A549 treated with Mapracorat at 1 μM for 4 hours (cell line): ENCODE measurements at places on chromosomes 12 and 14. TPM values are rescaled to one million over a fixed set of nuclear protein-coding genes. Genes with fewer than 3 reads are reported as not detected.

Gene ARHGEF25
- 4.4 to 5.9 TPM (median 5.3 TPM) in 5 replicates for total RNA-seq

Gene C12orf54
- not detected in 5 replicates for total RNA-seq

Gene POTEG
- not detected in 5 replicates for total RNA-seq

Gene ABHD12B
- not detected in 5 replicates for total RNA-seq

Gene KITLG
- 13.3 to 21.7 TPM (median 16.6 TPM) in 5 replicates for total RNA-seq

Gene KRT7
- 4,849 to 5,975 TPM (median 5,509 TPM) in 5 replicates for total RNA-seq

Gene SCARB1
- 112 to 168 TPM (median 158 TPM) in 5 replicates for total RNA-seq

Gene ADAMTS20
- total RNA-seq: not detected in 5 replicates

Gene RFLNA
- total RNA-seq: 0.20 TPM in 1 of 5 replicates, not detected in the others

Gene GPATCH2L
- 15.1 to 23.3 TPM (median 21.1 TPM) in 5 replicates for total RNA-seq

Gene TMEM132D
- not detected in 5 replicates for total RNA-seq

Gene OASL
- total RNA-seq: 2.5 to 4.1 TPM (median 3.3 TPM) in 5 replicates

Gene SLC24A4
- total RNA-seq: 0.07 to 0.38 TPM (median 0.11 TPM) in 5 replicates

Gene KRT73
- 0.06 TPM in 1 of 5 replicates, not detected in the others for total RNA-seq

Gene GDF3
- total RNA-seq: not detected in 5 replicates

Gene RNFT2
- total RNA-seq: 1.9 to 3.5 TPM (median 2.3 TPM) in 5 replicates

Gene KCTD10
- total RNA-seq: 41.6 to 51.7 TPM (median 45.3 TPM) in 5 replicates

Gene AICDA
- 0.07 to 0.48 TPM (median 0.14 TPM) in 5 replicates for total RNA-seq

Gene LRIG3
- 3.6 to 5.2 TPM (median 4.7 TPM) in 5 replicates for total RNA-seq

Gene CHGA
- 1.0 to 2.0 TPM (median 1.6 TPM) in 5 replicates for total RNA-seq

Gene EML5
- 0.39 to 1.0 TPM (median 0.44 TPM) in 5 replicates for total RNA-seq

Gene RERG
- total RNA-seq: 0.21 to 0.32 TPM (median 0.27 TPM) in 5 replicates

Gene SERPINA9
- not detected in 5 replicates for total RNA-seq

Gene DTX1
- 0.29 to 0.55 TPM (median 0.42 TPM) in 5 replicates for total RNA-seq

Gene ZNF10
- total RNA-seq: 1.1 to 2.0 TPM (median 1.6 TPM) in 5 replicates

Gene DPF3
- 0.10 to 0.72 TPM (median 0.24 TPM) in 5 replicates for total RNA-seq

Gene KRT79
- total RNA-seq: 0.08 to 0.10 TPM in 2 of 5 replicates, not detected in the others

Gene CLMN
- 4.2 to 6.4 TPM (median 5.2 TPM) in 5 replicates for total RNA-seq

Gene SLC6A13
- 0.17 to 0.36 TPM (median 0.28 TPM) in 5 replicates for total RNA-seq

Gene HNF1A
- 4.0 to 5.5 TPM (median 5.1 TPM) in 5 replicates for total RNA-seq

Gene WNT1
- not detected in 5 replicates for total RNA-seq

Gene CATSPERB
- total RNA-seq: not detected in 5 replicates

Gene TBC1D30
- total RNA-seq: 1.0 to 1.9 TPM (median 1.4 TPM) in 5 replicates

Gene WIF1
- not detected in 5 replicates for total RNA-seq

Gene MAP1LC3B2
- total RNA-seq: 0.67 to 1.8 TPM (median 1.1 TPM) in 5 replicates

Gene CD69
- total RNA-seq: not detected in 5 replicates
